ENCODE measurements at places on chromosomes 6 and 20. TPM values are rescaled to one million over a fixed set of nuclear protein-coding genes. Genes with fewer than 3 reads are reported as not detected.
A peak's percentile ranks its signal among the peaks of the same experiment; 100 is the strongest.

- DNase-seq = no peak
- H3K36me3 ChIP-seq = no peaks in the 10 kb centered on the region
- H3K27ac ChIP-seq = no peak overlapping the region
- no peaks in the 10 kb centered on the region for H3K27me3 ChIP-seq
- peaks cover 19% of the 10 kb centered on the region for H3K4me1 ChIP-seq
- H3K4me3 ChIP-seq = no peak overlapping the region
Measured at GRCh38 chr6:111603040-111603439, 2.6 kb downstream of the TRAF3IP2 start.

CRISP3 gene
- not detected for total RNA-seq

DNA sequence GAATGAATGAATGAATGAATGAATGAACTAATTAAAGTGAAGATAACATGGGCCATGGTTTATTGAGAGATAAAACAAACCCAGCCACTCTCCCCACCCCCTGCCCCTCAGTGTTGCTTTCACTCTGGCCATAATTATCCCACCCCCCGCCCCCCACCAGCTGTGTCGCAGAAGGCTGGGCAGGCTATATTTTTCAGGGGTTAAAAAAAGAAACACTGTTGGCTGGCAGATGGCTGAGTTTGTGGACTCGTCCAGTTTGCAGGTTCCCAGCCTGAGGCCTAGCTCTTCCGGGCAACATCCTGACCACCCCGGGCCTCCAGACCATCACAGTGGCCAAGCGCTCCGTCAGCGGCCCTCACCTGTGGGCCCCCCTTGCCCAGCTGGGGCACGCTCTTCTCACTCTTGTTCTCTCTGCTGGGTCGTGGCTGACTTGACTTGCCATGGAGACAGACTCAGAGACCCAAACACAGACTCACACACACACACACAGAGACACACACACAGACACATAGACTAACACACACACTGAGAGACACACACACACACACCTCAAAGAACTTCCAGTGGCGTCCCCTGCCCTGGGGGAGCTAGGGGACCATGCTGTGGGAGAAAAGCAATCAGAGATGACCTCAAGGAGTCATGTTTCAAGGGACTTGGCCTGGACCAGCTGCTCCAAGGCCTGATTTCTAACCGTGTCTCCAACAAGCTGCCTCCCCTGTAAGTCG is 2.2 kb upstream of the GRM4 start:
- H3K4me1 ChIP-seq = peaks cover 25% of the 10 kb centered on the region
- DNase-seq = no peak
- no peak overlapping the region for H3K4me3 ChIP-seq
- H3K27ac ChIP-seq = no peak overlapping the region

- H3K36me3 ChIP-seq = no peaks in the 10 kb centered on the region
- H3K4me3 ChIP-seq = no peak overlapping the region
- no peaks in the 10 kb centered on the region for H3K4me1 ChIP-seq
- no peak overlapping the region for H3K27ac ChIP-seq
- DNase-seq = no peak
- H3K27me3 ChIP-seq = no peaks in the 10 kb centered on the region
Measured at GRCh38 chr6:167292301-167293087, 1.4 kb downstream of the UNC93A start.

GRCh38 chr6:140879946-140880345 is 1252.8 kb upstream of the GJE1 start:
- no peaks in the 10 kb centered on the region for H3K36me3 ChIP-seq
- no peak for DNase-seq
- no peak overlapping the region for H3K27ac ChIP-seq
- no peaks in the 10 kb centered on the region for H3K4me1 ChIP-seq
- no peaks in the 10 kb centered on the region for H3K27me3 ChIP-seq

GRCh38 chr20:3352202-3352601 is 55.3 kb downstream of the DNAAF9 start:
- no peak overlapping the region for H3K4me3 ChIP-seq
- no peak overlapping the region for H3K27ac ChIP-seq

GRCh38 chr6:6091608-6092002 is 84.9 kb upstream of the NRN1 start:
- no peaks in the 10 kb centered on the region for H3K4me1 ChIP-seq
- H3K27ac ChIP-seq = no peak overlapping the region
- no peaks in the 10 kb centered on the region for H3K36me3 ChIP-seq
- no peak for DNase-seq
- no peak overlapping the region for H3K4me3 ChIP-seq

MYH7B gene
- 0.21 TPM for total RNA-seq

- no peak overlapping the region for H3K4me3 ChIP-seq
- no peak overlapping the region for H3K27ac ChIP-seq
- no peaks in the 10 kb centered on the region for H3K4me1 ChIP-seq
Measured at GRCh38 chr20:35327074-35327976, 35.1 kb upstream of the FAM83C start.

SASH1 gene
- total RNA-seq = 0.63 TPM

PLCB4 gene
- total RNA-seq = not detected

GRCh38 chr6:39432330-39433025 is 110.0 kb upstream of the KCNK16 start:
- peaks cover 3% of the 10 kb centered on the region for H3K4me1 ChIP-seq
- no peaks in the 10 kb centered on the region for H3K36me3 ChIP-seq
- no peak overlapping the region for H3K4me3 ChIP-seq
- H3K27ac ChIP-seq = no peak overlapping the region
- DNase-seq = no peak
- H3K27me3 ChIP-seq = no peaks in the 10 kb centered on the region

SPATA25 gene
- not detected for total RNA-seq

ECT2L gene
- total RNA-seq = not detected

DNA sequence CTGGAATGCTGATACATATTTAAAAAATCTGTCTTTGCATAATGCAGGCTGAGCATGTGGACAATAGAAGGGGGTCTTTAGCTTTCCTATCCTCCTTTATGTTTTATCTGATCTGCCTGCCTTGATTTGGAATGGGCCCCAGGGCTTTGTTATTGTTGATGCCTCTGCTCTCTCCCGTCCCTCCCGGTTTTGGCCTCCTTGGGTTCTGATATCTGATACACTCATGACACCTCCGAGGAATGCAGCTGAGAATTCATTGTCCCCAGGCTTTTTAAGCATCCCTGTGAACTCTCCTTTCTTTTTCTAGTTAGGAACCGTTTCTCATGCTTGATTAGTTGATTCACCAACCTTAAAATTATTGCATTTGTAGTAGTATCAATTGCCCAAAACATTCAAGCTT is 185.5 kb upstream of the RALGAPA2 start:
- H3K4me1 ChIP-seq = no peaks in the 10 kb centered on the region
- no peak for DNase-seq
- no peak overlapping the region for H3K27ac ChIP-seq

YIPF3 gene
- total RNA-seq = 78.4 TPM

GRCh38 chr6:40541556-40542174 is 45.5 kb downstream of the LRFN2 start:
- H3K4me3 ChIP-seq = no peak overlapping the region
- no peaks in the 10 kb centered on the region for H3K4me1 ChIP-seq
- no peak overlapping the region for H3K27ac ChIP-seq

CST1 gene
- total RNA-seq = not detected

- no peaks in the 10 kb centered on the region for H3K36me3 ChIP-seq
- no peak overlapping the region for H3K4me3 ChIP-seq
Measured at GRCh38 chr6:40550202-40551101, 36.7 kb downstream of the LRFN2 start.

ADTRP gene
- total RNA-seq = not detected

GRCh38 chr6:24990944-24991809 is 55.4 kb upstream of the RIPOR2 start:
- peaks cover 11% of the 10 kb centered on the region for H3K4me1 ChIP-seq
- H3K4me3 ChIP-seq = no peak overlapping the region
- DNase-seq = peak; percentile 50

GRCh38 chr6:89475634-89476033 is 42.7 kb downstream of the ANKRD6 start:
- H3K27me3 ChIP-seq = no peaks in the 10 kb centered on the region
- peaks cover 31% of the 10 kb centered on the region for H3K4me1 ChIP-seq
- DNase-seq = peak; percentile 52
- peak overlapping the region; percentile 52 for H3K27ac ChIP-seq
- H3K36me3 ChIP-seq = no peaks in the 10 kb centered on the region

DNA sequence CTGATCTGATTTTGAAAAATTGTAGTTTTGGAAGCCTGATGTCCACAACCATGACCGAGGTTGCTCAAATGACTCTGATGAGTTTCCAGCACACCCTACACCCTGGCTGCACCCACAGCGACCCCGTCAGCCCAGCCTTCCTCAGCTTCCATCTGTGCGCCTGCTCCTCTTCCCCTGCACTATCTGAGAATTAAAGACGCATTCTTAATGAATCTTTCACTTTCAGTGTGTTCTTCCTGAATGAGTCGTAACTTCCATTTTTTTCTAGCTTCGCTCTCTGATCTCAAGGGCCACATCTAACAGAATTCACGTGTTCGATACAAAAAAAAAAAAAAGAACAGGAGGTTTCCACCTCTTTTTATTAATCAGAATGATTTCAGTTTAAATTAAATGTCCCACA is 21.3 kb upstream of the RREB1 start:
- H3K4me1 ChIP-seq = peaks cover 21% of the 10 kb centered on the region
- no peaks in the 10 kb centered on the region for H3K27me3 ChIP-seq
- H3K36me3 ChIP-seq = no peaks in the 10 kb centered on the region

NHLRC1 gene
- total RNA-seq = 0.89 TPM

- no peaks in the 10 kb centered on the region for H3K36me3 ChIP-seq
- no peak for DNase-seq
- H3K4me3 ChIP-seq = no peak overlapping the region
- no peaks in the 10 kb centered on the region for H3K27me3 ChIP-seq
- no peaks in the 10 kb centered on the region for H3K4me1 ChIP-seq
Measured at GRCh38 chr6:11606332-11606731, 68.8 kb downstream of the TMEM170B start.

DNA sequence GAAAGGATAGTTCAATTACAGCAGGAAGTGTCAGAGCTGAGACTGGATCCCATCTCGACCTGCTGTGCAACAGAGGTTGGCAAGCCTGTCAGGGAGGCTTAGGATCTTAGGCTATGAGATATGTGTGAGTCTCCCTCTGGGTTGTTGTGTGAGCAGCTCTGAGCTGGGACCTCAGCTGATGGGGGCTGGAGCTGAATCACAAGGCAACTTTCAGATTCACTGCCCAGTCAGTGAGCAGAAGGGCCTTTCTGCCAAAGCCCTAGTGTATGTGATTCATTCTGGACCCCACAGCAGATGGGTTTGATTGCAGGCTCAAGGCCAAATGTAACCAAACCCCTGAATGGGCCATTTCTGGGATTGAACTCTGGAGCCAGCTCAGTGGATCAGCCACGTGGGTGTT is 4.5 kb downstream of the PI3 start:
- H3K27me3 ChIP-seq = no peaks in the 10 kb centered on the region
- no peaks in the 10 kb centered on the region for H3K4me1 ChIP-seq
- no peak overlapping the region for H3K4me3 ChIP-seq
- H3K27ac ChIP-seq = no peak overlapping the region

DNA sequence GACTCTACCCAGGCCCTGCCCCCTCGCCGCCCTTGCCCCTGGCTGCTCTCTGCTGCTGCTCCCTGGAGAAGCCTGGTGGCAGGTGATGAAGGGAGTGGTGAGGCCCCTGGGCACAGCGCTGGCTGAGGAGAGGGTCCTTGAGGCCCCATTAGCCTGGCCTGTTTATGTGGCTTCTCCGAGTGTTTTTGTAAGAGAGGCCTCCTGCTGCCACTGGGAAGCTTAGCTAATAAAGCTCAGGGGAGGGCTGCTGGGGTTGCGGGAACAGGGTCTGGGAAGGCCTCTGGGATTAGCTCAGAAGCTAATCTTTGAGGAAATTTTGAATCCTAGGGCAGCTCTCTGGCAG is 15.5 kb downstream of the EBF4 start:
- no peak for DNase-seq
- no peaks in the 10 kb centered on the region for H3K4me1 ChIP-seq
- H3K4me3 ChIP-seq = no peak overlapping the region
- H3K27me3 ChIP-seq = no peaks in the 10 kb centered on the region
- H3K27ac ChIP-seq = no peak overlapping the region
- H3K36me3 ChIP-seq = no peaks in the 10 kb centered on the region

- H3K4me1 ChIP-seq = no peaks in the 10 kb centered on the region
- no peaks in the 10 kb centered on the region for H3K36me3 ChIP-seq
- no peak overlapping the region for H3K27ac ChIP-seq
- no peaks in the 10 kb centered on the region for H3K27me3 ChIP-seq
- H3K4me3 ChIP-seq = no peak overlapping the region
Measured at GRCh38 chr6:93183531-93183972, 235.8 kb downstream of the EPHA7 start.

GRCh38 chr6:87941556-87942358 is 105.9 kb upstream of the SPACA1 start:
- no peak overlapping the region for H3K4me3 ChIP-seq
- peaks cover 2% of the 10 kb centered on the region for H3K27me3 ChIP-seq
- DNase-seq = no peak
- no peaks in the 10 kb centered on the region for H3K4me1 ChIP-seq

DNA sequence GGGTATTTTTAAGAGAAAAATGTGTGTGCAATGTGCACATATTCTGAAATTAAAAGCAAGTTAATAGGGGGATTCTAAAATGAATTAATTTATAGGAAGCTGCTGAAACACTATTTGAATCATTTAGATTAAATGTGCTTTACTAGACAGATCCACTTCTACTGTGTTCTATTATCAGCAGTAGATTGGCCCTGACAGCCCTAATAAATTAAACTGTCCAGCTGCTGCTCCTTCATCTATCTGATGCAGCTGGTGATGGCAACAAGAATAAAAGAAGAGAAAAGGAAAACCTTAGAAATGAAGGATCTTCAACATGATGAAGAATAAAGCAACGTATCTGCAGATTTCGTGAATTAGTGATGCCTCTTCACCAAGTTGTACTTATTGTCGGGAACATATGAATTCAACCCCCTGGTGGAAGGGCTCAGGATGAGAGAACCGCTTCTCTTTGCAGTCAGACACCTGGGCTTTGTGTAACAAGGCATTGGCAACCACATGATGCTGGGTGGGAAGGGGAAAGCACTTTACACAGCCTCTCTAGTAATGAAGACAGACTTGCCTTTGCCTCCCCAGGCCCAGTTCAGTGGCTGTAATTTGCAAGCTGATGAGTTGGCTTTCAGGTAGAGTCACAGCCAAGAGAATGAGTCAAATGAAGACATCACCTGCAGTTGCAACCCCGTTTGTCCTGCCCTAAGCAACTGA is 94.4 kb downstream of the LAMP5 start:
- H3K4me1 ChIP-seq = no peaks in the 10 kb centered on the region
- DNase-seq = no peak
- H3K27me3 ChIP-seq = no peaks in the 10 kb centered on the region
- no peak overlapping the region for H3K4me3 ChIP-seq
- H3K27ac ChIP-seq = no peak overlapping the region

BCKDHB gene
- total RNA-seq = 11.1 TPM

SAMD10 gene
- 22.3 TPM for total RNA-seq

All from natural killer cell (primary cell).